Fibroblast of skin of left quadriceps (primary cell): ENCODE measurements at places on chromosomes 5 and 9.

GRCh38 chr9:75671354-75671753, 219.1 kb upstream of the PCSK5 start:
- no peak for DNase-seq

DNA sequence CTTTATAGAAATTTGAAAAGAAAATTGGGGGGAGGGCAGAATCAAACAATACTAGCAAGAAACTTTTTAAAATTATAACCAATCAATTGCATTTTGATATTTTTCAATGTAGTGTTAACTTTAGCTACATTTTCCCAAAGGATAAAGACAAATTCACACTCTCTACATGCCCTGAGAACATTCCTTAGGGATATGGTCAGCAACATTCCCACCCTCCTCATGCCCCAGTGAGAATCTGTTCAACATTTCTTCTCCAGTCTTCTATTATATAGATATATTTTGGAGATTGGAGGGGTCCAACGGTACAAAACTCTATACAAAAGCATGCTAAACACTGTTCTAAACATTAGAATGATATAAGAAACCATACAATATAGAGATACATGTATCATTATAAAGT, 11.6 kb upstream of the PRR16 start:
- DNase-seq, result no peak

DNA sequence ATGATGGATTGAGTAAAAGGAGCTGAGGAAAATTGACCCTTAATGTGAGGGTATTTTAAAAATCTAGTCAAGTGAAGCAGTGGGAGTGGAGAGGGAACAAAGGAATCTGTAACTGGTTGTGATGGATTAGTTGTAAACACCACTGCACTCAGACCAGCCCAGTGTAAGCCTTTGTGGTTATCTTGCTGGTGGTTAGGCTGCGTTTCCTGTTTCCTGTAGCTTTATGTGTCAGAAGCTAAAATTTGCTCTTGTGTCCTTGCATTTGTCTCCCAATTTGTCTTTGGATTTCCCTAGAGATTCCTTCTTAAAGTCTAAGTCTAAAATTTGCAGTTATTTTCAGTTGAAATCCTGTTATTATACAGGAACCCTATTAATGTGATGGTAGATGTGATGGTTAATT, 6.3 kb downstream of the IFNA21 start:
- no peak for DNase-seq

- no peak for DNase-seq
Measured at GRCh38 chr5:77920359-77921058, 144.4 kb upstream of the TBCA start.

DNA sequence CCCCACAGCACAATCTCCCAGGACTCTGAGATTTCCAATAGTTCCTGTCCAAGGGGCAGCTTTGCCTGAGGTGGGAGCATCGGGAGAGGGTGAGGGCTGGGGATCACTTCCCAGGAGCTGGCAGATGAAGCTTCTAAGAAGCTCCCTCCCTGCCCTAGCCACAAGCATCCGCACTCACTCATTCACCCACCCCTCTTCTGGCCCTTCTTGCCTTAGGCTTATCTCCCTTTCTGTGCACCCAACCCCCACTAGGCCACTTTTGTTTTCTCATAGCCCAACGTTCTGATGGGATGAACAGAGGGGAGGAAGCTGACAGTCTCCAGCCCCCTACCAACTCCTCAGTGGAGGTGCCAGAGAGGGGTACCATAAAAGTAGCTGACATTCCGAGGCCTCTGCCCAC, 3.7 kb upstream of the PCDH1 start:
- no peak for DNase-seq

GRCh38 chr5:80284720-80285119, 28.9 kb upstream of the SERINC5 start:
- no peak for DNase-seq

GRCh38 chr9:114731701-114732100, 49.7 kb upstream of the TEX48 start:
- DNase-seq, result no peak

- no peak for DNase-seq
Measured at GRCh38 chr5:1405121-1405520, 40.1 kb downstream of the SLC6A3 start.

DNA sequence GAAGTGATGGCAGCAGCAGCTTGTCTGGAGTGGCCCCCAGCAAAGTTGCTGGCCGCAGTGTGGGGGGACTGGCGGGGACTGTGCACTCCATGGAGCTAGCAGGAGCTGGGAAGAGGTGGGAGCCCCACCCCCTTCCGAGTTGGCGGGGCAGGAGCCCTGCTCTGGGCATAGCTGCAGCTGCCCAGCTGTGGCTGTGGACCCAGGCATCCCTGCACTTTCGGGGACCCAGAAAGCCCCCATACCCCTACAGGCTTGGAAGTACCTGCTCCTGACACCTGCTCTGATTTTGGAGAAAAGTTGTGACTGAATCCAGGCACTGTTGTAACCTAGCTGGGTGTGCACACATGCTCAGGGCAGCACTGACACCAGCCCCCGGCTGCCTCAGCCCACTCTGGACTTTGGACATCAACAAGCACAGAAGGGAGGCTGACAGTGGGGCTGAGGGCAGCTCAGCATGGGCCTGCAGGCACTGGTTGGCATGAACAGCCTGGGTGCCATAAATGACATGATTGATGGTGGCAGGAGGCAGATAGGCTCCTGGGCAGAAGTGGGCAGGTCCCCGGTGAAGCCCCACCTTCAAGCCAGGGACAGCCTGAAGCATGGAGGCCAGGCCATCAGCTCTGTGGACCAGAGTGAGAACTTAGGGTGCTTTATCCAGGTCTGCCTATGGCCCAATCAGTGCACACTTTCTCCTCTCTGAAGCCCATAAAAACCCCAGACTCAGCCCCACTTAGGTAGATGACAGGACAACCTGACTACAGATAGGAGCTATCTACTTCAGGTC, 12.6 kb downstream of the LMBRD2 start:
- no peak for DNase-seq

DNA sequence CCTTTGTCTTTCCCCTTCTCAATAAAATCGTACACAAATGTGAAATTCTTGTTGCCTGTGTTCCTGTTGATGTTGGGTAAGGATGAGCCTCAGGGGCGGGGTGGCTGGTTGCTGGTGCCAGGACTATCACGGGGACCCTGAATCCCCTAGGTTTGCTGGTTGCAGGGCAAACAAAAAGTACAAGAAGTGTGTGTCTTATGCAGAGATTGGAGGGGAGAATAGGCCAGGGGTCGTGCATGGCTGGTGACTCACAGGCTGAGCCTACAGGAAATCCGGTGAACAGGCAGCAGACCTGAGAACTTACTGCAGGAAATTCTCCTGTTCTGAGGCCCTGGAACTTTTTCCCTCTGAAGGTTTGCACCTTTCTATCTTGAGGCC, 5.5 kb downstream of the ANXA2R start:
- DNase-seq, result no peak

- no peak for DNase-seq
Measured at GRCh38 chr9:79268806-79269205, 303.0 kb upstream of the TLE4 start.

DNA sequence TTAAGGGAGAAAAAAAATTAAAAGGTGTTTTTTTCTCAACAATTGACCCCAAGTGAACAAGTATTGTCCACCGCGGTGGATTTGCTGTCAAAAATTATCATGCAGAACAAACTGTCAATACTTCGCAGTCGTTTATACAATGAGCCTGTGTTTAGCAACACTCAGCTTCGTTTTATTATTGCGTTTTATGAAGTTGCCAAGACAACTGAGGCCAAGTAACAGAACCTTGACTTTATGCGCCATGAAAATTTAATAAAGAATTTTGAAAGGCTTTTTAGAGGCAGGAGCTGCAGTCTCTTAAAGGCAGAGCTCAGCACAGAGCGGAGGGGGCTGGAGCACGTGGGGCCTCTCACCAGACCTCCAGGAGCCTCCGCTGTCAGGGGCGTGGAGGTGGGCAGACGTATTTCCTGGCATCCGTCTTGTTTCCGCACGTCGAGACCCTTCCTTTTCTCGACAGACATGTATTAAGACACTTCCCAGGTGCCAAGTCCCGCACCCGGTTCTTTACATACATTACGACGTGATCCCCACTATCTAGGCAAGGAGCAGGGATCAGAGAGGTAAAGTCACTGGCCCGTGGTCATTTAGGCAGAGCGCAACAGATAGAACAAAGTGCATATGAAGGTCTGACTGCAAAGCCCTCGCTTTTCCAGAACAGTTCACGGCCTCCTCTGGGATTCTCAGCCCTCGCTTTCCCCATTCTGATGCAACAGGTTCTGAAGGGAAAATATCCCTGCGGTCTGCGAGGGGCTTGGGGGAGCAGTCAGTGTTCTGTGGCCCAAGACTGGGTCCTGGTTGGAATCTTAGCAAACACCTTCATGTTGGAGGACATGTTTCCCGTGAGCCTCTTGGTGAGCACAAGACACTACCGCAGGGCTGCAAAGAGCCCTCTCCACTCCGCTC, 164.4 kb downstream of the DAB2IP start:
- no peak for DNase-seq

GRCh38 chr5:72439192-72439591, 68.0 kb downstream of the ZNF366 start:
- DNase-seq, result no peak

- DNase-seq, result no peak
Measured at GRCh38 chr9:120622790-120623189, 42.8 kb upstream of the CDK5RAP2 start.

- no peak for DNase-seq
Measured at GRCh38 chr5:132388244-132389050, 18.9 kb downstream of the SLC22A5 start.

GRCh38 chr9:126069400-126069955, 257.2 kb upstream of the MVB12B start:
- no peak for DNase-seq

GRCh38 chr9:33315371-33315770, 25.1 kb downstream of the NFX1 start:
- DNase-seq, result no peak

DNA sequence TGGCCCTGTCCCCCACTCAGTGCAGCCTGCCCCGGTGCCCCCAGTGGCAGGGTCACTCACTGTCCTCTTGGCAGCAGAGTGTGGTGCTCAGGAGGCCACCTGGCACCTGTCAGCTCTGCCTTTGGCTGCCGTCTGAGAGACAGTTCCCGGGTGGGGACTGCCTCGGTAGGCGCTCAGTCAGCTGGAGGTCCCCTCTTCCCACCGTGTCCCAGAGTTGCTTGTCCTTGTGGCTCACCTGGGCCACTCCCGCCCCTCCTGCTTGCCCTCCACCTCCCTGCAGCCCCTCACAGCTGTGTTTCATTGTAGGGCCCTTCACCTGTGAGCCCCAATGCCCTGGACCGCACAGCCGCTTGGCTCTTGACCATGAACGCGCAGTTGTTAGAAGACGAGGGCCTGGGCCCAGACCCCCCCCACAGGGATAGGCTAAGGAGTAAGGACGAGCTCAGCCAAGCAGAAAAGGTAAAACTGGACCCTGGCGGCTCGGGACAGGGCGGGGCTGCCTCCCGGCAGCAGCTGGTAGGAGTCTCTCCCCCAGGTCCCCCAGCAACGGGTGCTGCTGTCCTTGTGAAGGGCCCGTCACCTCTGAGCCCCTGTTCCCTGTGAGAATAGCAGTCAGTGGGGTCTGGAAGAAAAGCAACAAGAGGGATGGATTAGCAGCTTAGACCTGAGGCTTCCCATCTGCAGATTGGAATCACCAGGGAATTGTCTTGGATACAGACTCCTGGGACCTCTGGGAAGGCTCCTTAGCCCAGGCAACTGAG, 122.7 kb downstream of the DAB2IP start:
- DNase-seq, result no peak

DNA sequence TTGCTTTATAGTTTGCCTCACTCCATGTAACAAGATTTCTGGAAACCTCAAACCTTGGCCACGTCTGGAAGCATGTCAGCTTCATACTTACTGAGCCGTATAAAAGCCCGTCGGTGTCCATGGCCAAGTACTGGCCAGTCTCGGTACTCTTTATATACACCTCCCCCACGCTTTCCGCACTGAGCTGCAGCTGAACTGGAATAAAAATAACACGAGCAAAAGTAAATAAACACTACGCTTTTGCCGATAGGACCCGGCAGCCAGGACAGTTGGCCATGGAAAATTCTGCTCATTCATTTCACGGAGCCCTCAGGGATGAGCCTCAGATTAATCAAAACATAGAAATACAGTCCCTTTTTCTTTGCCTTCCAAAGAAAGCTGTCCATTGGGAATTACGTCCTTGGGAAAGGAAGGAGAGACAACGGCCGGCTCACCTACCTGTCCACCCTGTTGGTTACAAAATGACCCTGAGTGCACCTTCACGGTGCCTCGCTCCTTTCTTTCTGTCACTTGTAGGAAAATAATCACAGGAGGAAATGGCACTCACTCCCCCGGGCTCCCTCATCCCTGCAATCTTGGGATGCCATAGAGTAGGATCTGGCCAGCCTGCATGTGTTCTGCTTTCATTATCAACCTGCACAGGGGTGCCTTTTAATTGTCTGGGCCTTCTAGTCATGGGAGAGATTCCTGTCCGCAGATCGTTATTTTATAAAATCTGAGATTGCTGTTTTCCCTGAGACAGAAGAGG, 85.1 kb downstream of the FGF1 start:
- DNase-seq, result no peak

GRCh38 chr5:143648696-143649095, 163.3 kb upstream of the HMHB1 start:
- no peak for DNase-seq

GRCh38 chr9:111955048-111955447, 58.4 kb downstream of the UGCG start:
- DNase-seq, result no peak

DNA sequence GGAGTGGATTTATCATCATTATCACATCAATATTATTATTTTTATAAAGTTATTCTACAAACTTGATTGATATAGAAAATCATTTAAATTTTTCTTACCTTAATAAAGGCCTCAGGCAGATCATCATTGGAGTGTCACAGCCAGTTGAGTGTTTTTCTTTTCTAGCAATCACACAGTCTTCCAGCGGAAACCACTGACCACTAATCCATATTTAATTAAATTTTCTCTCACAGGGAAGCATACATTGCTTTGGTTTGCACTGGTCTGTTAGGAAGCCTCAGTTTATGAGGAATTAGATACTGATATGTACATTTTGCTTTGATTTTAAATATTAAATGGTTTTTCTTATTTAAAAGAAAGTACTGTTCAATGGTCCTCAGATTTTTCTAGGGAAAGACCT, 6.7 kb downstream of the SPZ1 start:
- DNase-seq, result no peak

DNA sequence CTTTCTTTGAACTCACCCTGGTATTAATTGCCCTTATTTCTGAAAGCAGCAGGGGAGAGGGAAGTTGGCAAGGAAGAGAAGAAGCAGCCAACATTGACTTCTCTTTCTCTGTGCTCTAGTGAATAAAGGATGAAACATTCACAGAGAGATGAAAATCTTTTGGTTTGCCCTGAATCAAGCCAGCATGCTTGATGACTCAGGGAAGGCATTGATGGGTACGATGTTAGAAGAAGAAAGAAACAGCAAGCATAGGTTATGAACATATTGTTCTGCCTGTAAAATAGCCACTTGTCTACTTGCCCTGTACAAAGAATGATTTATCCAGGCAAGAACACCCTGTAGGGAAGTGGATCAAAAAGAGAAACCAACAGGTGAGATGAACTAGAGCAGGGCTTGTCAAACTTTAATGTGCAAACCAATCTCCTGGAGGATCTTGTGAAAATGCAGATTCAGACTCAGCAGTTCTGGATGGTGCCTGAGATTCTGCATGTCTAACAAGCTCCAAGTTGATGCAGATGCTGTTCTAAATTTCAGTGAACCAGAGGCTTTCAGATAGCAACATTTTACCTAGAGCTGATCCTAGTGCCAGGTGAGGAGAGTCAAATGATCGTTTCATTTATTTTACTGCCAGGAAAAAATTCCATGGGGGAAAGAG, 586.6 kb upstream of the TLE4 start:
- no peak for DNase-seq

GRCh38 chr5:370959-371810, 49.7 kb downstream of the AHRR start:
- no peak for DNase-seq

GRCh38 chr5:15021266-15022046, 149.9 kb upstream of the ANKH start:
- DNase-seq, result peak; percentile 62
